ENCODE measurements at places on chromosomes 5 and 9.

GRCh38 chr5:112799661-112800060 is 61.4 kb upstream of the SRP19 start:
- no peak for DNase-seq

GRCh38 chr5:150650021-150651006 is 9.9 kb downstream of the SYNPO start:
- no peak for DNase-seq

DNA sequence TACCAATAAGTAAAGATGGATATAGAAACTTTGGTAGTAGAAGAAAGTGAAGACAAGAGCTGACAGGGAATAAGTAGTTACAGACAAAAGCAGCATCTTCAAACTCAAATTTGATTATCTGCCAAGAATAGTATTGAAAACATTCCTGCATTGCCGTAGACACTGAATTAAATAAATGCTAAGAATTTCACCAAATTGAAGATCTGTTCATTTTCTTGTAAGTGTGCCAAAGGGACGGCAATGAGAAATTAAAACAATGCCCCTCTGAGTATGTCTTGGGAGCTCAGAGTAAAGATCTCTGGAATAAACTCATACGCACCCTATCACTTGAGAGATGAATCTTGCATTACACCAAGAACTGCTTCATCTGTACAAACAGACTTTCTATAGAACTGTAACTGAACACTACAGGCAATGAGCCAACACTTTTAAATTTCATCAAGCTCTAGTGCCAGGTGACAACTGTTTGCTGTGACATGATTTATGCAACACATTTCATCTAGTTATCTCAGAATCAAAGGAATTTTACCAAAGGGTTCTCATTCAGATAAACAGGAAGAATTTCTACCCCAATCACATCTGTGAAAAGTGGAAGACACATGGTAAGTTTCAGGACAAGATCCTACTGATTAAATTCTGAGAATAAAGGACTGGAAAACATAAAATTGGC is 66.9 kb downstream of the RFX3 start:
- DNase-seq, result no peak

GRCh38 chr5:158640593-158640980 is 459.1 kb downstream of the EBF1 start:
- peak; percentile 50 for DNase-seq

GRCh38 chr5:36535859-36536615 is 70.4 kb upstream of the SLC1A3 start:
- no peak for DNase-seq

- no peak for DNase-seq
Measured at GRCh38 chr9:7608261-7608660, 191.3 kb downstream of the DMAC1 start.

- DNase-seq, result peak; percentile 24
Measured at GRCh38 chr9:112308588-112308987, 24.8 kb downstream of the PTBP3 start.

GRCh38 chr5:180865981-180866695 is 5.1 kb upstream of the ZFP62 start:
- peak; percentile 19 for DNase-seq

GRCh38 chr9:107639426-107639825 is 149.9 kb upstream of the KLF4 start:
- no peak for DNase-seq

DNA sequence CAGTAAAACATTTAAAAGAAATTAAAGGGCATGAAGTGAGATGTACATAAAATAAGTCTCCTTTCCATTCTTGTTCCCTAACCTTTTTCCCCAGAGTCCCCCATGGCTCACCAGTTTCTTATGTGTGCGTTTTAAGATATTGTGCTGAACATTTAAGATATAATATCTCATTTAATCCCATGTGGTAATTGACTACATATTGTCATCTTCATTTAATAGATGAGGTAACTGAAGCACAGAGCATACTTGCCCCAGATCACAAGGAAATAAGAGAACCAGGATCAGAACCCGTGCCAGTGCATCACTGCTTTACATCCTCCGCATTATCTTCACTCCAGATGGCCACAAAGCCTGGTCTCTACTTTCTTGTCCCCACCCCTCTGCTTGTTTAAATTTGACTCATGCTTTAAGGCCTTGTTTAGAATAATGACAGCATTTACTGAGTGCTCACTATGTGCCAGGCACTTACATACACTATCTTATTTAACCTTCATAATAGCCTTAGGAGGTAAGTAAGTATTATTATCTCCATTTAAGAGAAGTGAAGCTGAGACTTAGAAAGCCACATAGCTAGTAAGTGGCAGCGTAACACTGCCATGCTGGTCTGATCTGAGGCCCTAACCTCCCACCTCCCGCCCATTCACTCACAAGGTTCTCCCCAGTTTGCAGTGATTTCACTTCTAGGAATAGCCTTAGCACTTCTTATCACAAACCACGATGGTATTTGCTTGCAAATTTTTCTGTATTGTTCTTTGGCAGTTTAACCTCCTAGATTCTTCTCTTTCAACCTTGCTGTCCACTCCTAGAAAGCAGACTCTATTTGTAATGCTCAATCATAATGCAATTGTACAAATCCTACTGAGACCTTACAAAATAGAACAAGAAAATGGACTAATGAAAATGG is 78.4 kb upstream of the IL6ST start:
- DNase-seq, result no peak

- DNase-seq, result no peak
Measured at GRCh38 chr9:96117398-96118080, 184.4 kb downstream of the HSD17B3 start.

- DNase-seq, result peak; percentile 86
Measured at GRCh38 chr5:181207214-181207959, 2.4 kb upstream of the TRIM7 start.

- no peak for DNase-seq
Measured at GRCh38 chr5:149979896-149980295, 19.3 kb downstream of the SLC26A2 start.

DNA sequence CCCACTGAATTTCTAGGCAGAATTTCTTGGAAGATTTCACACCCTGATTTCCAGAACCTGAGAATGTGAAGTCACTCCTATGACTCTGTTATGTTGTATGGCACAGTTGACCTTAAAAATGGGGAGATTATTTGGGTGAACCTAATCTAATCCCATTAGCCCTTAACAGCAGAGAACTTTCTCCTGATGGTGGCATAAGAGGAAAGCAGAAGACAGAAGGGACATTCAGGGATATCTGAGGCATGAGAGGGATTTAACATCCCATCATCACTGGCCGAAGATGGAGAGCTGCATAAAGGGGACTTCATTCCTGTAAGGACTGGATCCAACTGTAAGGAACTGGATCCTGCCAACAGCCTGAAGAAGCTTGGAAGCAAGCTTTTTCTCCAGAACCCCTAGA is 119.2 kb downstream of the ZNF622 start:
- no peak for DNase-seq

DNA sequence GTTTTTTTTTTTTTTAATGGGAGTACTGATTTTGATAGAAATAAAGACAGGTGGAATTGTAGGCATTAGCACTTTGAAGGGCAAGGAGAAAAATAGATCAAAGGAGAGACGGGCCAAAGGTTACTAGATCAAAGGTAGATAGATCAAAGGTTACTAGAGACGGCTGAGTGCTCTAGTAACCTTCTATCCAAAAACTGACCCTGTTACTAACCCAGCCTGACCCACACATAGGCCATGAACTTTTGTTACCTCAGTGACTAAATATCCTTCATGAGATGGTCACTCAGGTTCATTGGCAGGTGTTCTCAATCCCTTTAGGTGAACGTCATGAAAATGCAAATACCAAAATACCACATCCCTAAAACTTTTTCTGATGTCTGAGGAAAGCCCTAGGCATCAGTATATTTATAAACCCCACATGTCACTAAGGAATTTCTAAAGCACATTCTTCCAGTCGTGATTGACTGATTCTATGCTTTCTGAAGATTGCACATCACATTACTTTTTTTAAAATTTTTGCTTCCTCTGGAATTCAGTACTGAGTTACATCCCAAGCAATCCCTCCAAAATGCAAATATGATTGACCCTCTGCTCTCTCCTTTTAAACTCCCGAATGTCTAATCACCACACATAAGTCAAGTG is 772.7 kb downstream of the BRINP1 start:
- DNase-seq, result no peak

DNA sequence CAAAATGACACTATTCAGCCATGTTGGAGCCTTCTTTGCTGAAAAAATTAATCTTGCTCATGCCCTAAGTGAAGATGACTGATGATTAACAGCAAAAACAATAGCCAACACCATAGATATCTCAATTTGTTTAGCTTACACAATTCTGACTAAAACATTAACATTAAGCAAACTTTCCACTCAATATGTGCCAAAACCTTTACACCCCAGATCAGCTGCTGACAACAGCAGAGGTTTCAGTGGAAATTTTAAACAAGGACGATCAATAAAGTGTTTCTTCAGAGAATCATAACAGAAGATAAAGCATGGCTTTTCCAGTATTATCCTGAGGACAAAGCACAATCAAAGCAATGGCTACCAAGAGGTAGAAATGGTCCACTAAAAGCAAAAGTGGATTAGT is 254.4 kb upstream of the GRAMD2B start:
- DNase-seq, result no peak

DNA sequence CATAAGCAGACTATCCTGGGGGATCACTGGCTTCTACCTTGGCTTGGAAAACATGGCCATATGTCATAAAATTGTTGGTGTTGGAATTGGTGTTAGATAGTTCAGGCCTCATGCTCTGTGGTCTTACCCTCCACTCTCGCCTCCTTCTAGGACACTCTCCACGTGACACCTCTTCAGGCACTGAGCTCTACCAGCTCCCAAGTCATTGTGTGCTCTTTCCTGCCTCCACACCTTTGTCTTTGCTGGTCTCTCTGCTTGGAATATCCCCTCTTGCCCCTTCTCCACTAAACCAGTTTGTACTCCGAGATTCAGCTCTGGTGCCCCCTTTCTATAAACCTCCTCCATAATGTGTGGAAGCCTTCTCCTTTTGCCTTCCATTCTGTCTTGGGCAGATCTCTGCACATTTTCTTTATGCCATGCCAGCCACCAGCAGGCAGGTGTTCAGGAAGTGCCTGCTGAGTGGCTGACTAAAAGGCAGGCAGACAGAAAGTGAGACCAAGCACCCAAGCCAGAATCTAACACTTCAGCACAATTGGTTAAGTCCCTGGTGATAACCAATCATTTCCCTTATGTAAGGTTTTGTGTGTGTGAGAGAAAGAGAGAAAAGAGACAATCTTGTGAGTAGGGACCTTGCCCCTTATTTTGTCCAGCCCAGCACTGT is 37.7 kb downstream of the SAR1B start:
- DNase-seq, result no peak

GRCh38 chr9:3857673-3858072 is 331.9 kb upstream of the RFX3 start:
- no peak for DNase-seq

All from hepatocyte (in vitro differentiated cells).